ENCODE measurements at places on chromosomes 7 and 10.

DNA sequence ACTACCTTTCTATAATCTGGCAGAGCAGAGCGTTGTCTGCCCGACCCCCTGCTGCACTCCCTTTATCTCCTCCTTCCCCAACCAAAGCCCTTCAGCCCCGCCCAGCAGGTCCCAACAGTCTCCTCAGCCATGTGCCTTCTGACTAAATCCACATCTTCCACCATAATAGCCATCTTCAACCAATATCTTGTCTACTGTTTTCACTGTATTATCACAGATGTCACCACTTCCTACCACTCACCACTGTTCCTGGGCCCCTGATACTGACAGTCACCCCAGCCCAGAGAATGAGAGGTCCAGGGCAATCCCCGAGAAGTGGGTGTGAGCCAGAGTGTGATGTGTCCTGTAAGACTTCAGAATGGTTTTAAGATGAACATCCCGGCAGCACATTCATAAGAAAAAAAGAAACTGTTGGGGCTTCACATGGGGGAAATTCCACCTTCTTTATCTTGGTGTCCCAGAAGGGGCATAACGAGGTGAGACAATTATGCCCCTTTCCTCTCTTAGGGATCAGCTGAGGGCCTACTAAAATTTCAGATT lies 25.3 kb downstream of the CCDC6 start:
- peak; percentile 82 for DNase-seq

DNA sequence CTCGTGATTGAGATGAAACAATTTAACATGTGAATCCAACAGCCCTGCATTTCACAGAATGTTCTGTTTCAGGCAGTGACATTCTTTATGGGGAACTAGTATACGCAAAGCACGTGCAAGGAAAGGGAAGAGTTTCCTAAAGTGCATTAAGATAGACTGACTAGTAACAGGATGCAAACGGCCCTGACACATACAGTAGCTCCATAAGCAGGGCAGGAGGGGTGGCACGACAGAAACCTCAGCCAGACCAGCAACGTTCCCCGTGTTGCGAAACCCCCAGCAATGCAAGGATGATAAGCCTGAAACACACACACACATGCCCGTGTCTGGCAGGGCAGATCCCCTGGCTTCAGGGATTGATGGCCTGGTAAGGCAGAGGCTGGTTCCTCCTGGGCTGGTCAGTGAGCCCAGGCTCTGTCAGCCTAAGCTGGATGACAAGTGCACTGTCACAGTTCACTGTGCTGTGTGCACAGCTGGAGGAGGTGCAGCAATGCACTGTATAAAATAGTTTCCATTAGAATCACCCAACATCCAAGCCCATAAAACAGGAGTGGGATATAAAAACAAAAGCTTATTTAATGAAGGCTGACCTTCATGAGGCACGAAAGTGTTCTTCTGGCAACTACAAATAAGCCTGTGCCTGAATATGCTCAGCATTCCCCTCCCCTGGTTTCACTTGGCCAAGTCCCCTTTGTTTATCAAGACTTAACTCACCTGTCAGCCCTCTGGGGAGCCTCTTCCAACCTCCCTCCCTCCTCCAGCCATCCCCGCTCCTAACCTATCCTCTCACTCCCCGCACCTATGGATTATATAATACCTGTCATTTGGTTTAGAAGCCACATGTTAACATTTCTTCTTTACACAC lies 88.8 kb downstream of the GSAP start:
- no peak for DNase-seq

DNA sequence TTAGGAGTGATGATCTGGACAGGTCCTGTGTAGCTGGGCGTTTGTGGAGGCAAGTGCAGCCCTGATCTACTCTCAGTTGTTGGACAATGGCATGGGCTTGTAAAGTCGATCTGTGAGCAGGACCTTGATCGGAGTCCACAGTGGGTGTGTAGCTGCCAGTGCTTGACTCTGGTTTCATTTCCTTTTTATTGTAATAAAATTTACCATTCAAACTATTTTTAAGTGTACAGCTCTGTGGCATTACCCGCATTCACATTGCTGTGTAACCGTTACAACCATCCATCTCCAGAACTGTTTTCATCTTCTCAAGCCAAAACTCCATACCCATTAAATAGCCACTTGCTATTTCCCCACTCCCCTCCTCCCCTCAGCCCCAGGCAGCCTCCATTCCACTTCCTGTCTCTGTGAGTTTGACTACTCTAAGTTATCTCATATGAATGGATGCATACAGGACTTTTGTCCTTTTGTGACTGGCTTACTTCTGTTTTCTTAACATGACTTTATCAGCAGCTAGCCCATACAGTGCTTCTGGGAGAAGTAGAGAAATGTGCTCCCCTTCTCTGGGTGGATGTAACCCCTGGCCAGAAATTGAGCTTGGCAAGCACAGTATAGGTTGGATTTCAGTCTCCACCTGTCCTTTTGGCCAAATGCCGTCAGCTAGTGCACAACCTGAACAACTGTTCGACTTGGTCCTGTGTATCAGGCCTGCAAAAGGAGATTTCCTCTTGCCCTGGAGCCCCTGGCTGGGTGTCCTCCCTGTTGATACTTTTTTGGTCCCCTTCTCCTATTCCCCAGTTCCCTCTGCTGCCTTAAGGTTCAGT lies 180.0 kb downstream of the LRMDA start:
- no peak for DNase-seq

DNA sequence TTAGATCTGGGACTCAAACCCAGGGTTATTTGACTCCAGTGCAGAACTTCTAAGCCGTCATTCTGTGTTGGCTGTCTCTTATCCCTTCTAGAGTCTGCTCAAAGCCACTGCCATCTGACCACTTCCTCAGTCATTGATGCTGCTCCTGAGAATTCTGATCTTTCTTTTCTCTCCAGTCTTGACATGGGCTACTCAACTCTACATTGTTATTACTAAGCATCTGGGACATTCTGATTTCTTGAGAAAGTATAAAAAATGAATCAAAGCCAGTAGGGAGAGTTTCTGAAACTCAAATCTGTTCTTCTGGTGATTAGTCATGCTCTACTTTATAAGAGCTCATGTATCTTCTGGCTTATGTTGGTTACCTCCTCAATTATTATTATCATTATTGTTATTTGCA lies 48.7 kb downstream of the ANK3 start:
- no peak for DNase-seq

DNA sequence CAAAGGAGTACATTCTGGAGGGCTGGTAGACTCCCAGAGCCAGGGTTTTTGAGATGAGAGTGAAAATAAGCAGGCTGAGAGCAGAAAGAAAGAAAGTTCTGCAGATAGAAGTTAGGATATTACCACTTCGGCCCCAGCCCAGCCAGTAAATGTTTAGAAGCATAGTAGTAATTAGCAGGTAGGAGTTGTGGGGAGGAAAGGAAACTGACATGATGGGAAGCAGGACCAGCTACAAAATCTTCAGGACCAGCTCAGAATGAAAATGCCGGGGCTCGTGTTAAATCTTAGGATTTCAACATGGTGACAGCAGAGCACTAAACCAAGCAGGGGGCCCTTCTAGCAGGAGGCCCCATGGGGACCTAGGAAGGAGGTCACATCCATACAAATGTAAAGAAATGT lies 28.7 kb downstream of the PRSS2 start:
- DNase-seq: no peak

DNA sequence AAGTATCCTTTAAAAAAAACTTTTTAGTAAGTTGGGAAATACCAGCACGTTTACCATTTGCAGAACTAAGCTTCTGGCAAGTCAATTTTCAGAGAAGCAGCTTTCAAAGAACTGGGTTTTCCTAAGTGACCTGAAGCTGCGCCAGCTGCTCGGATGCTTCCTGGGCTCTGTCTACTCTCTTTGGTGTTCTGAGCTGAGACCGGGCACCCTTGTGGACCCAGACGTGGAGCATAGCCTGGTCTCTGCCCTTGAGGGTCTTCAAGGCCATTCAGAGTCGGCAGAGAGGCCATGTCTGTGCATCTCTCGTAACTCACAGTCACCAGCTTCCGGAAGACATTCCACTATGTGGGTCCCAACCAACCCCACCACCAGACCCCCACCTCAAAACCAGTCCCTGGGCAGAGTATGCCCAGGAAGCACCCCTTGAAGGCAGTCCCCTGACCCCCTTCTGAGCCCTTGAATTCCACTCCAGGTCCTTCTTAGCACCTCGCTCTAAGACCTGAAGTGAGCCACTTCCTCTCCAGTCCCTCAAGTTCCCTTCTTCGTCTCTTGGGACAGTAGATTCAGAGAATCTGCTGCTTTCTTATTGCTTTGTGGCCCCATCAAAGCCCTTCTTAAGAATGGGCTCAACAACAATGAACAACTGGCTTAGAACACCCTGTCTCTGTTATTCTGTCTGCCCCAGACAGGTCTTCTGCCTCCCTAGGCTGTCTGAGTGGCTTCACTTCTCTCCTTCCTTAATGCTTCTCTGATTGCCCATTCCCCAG lies 8.5 kb downstream of the CALML5 start:
- no peak for DNase-seq
